CD4-positive, CD25-positive, alpha-beta regulatory T cell (primary cell): ENCODE measurements at places on chromosomes 1 and 21. TPM values are rescaled to one million over a fixed set of nuclear protein-coding genes. Genes with fewer than 3 reads are reported as not detected.
A peak's percentile ranks its signal among the peaks of the same experiment; 100 is the strongest.

DNA sequence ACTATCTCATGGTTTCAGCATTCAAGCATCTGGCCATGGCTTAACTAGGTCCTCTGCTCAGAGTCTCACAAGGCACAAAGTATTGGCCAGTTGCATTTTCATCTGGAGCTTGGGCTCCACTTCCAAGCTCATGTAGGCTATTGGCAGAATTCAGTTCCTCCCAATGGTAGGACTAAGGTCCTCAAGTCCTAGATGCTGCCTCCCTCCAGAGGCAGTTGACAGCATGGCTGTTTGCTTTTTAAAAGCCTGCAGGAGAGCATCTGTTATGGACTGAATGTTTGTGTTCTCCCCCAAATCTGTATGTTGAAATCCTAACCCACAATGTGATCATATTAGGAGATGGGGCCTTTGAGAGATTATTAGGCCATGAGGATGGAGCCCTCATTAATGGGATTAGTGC, 38.0 kb upstream of the HLX start:
- no peaks in the 10 kb centered on the region for H3K36me3 ChIP-seq
- H3K27ac ChIP-seq = no peak overlapping the region
- no peak overlapping the region for H3K4me3 ChIP-seq
- H3K4me1 ChIP-seq = no peaks in the 10 kb centered on the region
- DNase-seq = no peak

DNA sequence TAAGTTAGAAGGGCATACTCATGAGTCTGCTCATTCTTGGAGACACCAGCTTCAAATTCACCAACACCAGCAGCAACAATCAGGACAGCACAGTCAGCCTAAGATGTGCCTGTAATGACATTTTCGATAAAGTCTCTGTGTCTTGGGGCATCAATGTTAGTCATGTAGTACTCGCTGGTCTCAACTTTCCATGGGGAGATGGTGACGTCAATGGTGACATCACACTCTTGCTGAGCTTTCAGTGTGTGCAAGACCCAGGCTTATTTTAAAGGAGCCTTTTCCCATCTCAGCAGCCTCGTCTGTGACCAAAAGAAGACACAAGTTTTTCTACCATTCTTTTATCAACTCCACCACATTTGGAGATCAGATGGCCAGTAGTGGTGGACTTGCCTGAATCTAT, 75.5 kb downstream of the SERINC2 start:
- H3K4me1 ChIP-seq = no peaks in the 10 kb centered on the region
- no peak for DNase-seq

DNA sequence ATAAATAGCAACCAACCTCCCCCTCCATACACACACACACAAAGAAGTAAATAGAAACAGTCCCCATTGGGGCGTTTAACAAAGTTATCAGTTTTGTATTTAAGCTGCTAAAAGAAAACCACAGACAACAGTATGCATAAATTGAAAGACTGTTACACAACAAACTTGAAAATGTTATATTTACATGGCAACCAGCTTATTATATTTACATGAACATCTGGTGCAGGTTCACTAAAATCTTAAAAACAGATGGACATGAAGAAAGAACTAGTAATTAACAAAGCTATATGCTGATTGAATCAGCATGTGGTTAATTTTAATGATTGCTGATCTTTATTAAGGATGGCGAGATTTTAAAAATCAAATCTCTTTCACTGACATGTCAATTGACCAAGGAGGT, 384.7 kb downstream of the LRRIQ3 start:
- no peaks in the 10 kb centered on the region for H3K4me1 ChIP-seq
- no peak for DNase-seq
- H3K4me3 ChIP-seq = no peak overlapping the region
- H3K27me3 ChIP-seq = no peaks in the 10 kb centered on the region
- no peak overlapping the region for H3K27ac ChIP-seq
- H3K36me3 ChIP-seq = no peaks in the 10 kb centered on the region

- no peaks in the 10 kb centered on the region for H3K36me3 ChIP-seq
- no peak overlapping the region for H3K4me3 ChIP-seq
- no peak for DNase-seq
- H3K4me1 ChIP-seq = no peaks in the 10 kb centered on the region
Observed at GRCh38 chr1:200198236-200198635, 170.7 kb downstream of the NR5A2 start.

GRCh38 chr1:227312361-227313025, 5.8 kb downstream of the CDC42BPA start:
- no peak for DNase-seq
- H3K4me1 ChIP-seq = peaks cover under 1% of the 10 kb centered on the region
- H3K36me3 ChIP-seq = no peaks in the 10 kb centered on the region
- H3K27ac ChIP-seq = no peak overlapping the region

DNA sequence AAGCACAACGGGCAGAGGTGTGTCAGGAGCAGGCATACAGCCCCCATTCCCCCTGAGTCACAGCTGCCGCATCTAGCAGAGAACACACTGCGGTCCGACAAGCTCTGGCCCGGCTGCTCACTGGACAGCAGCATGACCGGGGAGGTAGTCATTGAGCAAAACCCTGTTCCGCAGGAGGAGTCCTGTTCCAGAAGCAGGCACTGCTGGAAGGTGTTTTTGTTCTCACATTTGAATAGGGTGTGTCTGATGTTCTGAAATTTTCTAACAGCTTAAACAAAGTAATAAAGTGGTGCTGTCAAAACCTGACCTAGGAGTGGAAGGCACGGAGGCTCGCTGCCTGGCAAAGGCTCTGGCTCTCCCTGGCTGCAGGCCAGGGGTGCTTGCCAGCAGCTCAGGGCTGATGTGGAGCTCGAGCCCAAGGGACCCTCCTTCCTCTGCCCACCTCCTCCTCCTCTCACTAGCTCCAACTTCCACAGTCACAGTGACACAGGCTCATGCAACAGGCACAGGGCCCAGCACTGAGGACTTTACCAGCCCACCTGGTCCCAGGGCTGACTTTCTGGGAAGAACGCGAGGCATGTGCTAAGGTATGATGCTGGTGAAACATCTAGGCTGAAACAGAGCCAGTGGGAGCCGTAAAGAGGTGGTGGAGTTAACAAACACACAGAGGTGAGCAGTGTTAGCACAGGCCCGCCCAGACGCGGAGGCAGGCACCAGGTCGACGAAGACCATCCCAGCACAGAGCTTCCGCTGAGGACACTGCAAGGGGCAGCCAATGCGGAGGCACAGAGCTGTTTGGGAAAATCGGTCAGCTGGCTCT, 118.6 kb upstream of the IFFO2 start:
- peak; percentile 66 for DNase-seq
- peaks cover 44% of the 10 kb centered on the region for H3K36me3 ChIP-seq
- no peaks in the 10 kb centered on the region for H3K27me3 ChIP-seq
- H3K27ac ChIP-seq = peak overlapping the region; percentile 71

DNA sequence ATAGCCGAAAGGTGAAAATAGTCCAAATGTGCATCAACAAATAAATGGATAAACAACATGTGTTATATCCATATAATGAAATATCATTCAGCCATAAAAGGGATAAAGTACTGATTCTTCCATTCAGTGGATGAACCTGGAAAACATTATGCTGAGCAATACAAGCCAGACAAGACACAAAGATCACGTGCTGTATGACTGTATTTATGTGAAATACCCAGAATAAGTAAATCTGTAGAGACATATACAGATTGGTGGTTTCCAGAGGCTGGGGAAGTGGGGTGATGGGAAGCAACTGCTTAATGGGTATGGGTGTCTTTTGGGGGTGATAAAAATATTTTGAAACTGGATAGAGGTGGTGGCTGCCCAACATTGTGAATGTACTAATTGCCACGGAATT, 13.3 kb upstream of the GSTM4 start:
- DNase-seq = no peak
- no peak overlapping the region for H3K4me3 ChIP-seq
- H3K27ac ChIP-seq = no peak overlapping the region
- peaks cover 13% of the 10 kb centered on the region for H3K4me1 ChIP-seq

GRCh38 chr1:41672641-41673361, 188.3 kb upstream of the EDN2 start:
- H3K27me3 ChIP-seq = no peaks in the 10 kb centered on the region
- H3K36me3 ChIP-seq = no peaks in the 10 kb centered on the region
- H3K4me1 ChIP-seq = peaks cover 74% of the 10 kb centered on the region
- peak overlapping the region; percentile 71 for H3K27ac ChIP-seq
- peak overlapping the region; percentile 77 for H3K4me3 ChIP-seq

DNA sequence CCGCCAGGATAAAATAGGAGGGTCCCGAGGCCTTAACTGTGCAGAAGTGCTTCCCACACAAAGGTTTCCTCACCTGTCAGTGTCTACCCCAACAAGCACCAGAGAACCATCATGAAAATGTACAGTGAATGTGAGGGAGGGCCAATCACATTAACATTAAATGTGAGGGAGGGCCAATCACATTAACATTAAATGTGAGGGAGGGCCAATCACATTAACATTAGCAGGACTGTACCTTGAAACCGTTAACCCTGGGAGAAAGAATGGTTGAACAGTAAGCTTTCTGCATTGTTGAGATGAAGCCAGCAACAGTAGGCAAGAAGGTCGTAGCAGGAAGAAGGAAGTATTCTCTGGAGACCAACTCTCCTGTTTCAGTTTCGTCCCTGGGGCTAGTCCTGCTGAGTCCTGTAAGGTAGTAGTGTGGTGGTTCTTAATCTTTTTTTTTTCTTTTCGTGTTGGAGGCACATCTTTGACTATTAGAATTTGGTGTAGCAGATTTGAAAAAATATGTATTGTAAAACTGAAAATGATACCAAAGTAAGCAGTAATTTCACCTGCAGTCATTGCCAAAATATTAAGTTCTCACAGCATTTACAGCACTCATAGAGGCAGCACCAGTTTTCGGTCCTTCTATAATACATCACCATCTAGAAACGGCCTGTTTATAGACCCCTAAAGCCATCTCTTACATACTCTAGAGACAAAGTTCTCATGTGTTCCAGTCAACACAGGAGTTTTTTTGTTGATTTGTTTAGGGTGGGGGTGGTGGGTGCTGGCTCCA, 98.6 kb upstream of the PPP2R5A start:
- peak overlapping the region; percentile 55 for H3K27ac ChIP-seq
- H3K27me3 ChIP-seq = no peaks in the 10 kb centered on the region
- peak overlapping the region; percentile 68 for H3K4me3 ChIP-seq
- no peak for DNase-seq

DNA sequence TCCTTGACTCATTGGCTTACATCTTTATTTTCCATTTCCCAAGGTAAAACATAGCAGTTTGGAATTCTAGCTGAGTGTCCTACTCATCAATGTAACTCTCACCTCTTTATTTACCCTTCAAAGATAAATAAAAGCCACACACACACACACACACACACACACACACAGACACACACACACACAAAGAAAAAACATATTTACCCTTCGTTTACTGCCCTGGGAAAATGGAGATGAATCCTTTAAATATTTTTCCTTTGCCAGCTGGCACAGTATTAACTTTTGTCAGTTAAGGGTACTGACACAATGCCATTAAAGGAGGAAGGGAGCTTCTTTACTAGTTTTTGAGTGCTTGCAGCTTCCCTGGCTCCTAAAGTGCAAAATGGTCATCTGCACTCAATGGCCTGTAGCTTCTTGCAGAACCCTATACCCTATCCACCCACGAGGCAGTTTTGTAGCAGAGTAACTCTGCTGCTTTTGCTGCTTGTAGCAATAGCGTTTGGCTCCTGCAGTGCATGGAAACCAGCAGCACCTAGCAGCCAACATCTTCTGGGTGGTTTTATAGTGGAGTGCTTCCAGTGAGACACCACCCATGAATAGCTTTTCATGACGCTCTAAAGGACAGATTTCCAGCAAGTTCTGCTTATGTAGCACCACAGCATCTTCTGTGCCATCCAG, 103.7 kb downstream of the HS2ST1 start:
- no peak overlapping the region for H3K4me3 ChIP-seq
- H3K4me1 ChIP-seq = no peaks in the 10 kb centered on the region

DNA sequence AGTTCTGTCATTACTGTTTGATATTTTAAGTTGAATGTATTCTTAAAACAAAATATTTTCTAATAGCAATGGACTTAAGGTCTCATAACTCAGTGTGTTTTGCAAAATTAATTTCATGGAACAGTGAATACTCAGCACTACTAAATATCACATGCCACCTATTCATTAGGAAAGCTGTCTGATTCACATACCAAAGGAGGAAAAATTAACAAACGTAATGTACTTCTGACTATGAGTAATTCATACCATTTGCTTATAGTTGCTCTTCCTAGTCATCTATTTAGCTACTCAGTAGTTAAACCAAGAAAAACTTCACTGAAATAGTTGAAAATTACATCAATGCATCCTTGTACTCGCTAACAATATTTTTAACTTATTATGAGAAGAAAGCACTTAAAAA, 35.2 kb downstream of the TP53BP2 start:
- H3K27ac ChIP-seq = no peak overlapping the region
- no peak overlapping the region for H3K4me3 ChIP-seq
- DNase-seq = no peak
- H3K27me3 ChIP-seq = no peaks in the 10 kb centered on the region

DNA sequence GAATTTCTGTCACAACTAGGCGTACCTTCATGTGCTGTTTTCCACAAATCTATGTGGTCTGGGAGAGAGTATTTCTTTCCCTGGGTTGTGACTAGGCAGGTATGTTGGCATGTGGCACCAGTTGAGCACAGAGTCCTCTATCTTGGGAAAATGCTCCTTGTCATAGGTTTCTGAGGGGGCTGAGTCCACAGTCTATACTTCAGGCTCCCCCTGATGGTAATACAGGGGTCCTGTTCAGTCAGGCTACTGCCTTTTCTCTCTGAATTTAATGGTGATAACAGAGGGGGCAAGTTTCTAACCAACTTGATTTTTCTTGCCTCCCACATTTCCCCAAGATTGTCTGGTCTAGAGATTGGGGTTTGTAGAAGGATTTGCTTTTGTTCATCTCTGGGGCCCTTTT, 35.8 kb downstream of the VANGL1 start:
- H3K4me1 ChIP-seq = no peaks in the 10 kb centered on the region
- DNase-seq = no peak
- H3K36me3 ChIP-seq = no peaks in the 10 kb centered on the region
- no peak overlapping the region for H3K27ac ChIP-seq
- H3K4me3 ChIP-seq = no peak overlapping the region

GRCh38 chr1:97091679-97092078, 370.1 kb downstream of the PTBP2 start:
- peaks cover 4% of the 10 kb centered on the region for H3K36me3 ChIP-seq
- H3K4me1 ChIP-seq = no peaks in the 10 kb centered on the region
- no peak overlapping the region for H3K4me3 ChIP-seq
- H3K27ac ChIP-seq = no peak overlapping the region
- DNase-seq = no peak

- H3K27me3 ChIP-seq = no peaks in the 10 kb centered on the region
- H3K4me1 ChIP-seq = no peaks in the 10 kb centered on the region
- H3K36me3 ChIP-seq = no peaks in the 10 kb centered on the region
- no peak overlapping the region for H3K27ac ChIP-seq
Observed at GRCh38 chr1:219340796-219341195, 167.1 kb downstream of the LYPLAL1 start.

DNA sequence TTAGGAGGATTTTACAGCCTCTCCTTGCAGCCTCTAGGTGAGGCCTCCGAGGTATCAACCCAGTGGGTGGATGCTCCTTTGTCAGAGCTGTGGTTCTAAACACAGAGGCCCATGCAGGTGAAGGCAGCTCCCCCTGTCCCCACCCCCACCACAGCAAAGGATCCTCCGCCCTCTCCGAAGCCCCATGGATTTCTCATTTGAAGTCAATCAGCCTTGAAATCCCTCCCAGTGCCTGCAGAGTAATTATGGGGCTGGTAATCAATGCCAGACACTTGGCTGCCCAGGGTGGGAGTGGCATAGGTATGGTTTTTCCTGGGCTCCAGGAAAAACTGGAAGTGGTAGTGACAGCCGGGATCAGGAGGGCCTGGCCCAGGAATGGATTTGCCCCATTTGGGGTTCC, 119.5 kb upstream of the CSF3R start:
- H3K4me3 ChIP-seq = no peak overlapping the region
- H3K27ac ChIP-seq = no peak overlapping the region
- no peaks in the 10 kb centered on the region for H3K36me3 ChIP-seq
- no peaks in the 10 kb centered on the region for H3K4me1 ChIP-seq

The DDX59 gene
- total RNA-seq = 25.9 TPM

The LCE5A gene
- not detected for total RNA-seq

The KRTAP6-3 gene
- total RNA-seq = not detected

The IFI44L gene
- total RNA-seq = 19.1 TPM
